ENCODE measurements at places on chromosomes 2 and 18. TPM values are rescaled to one million over a fixed set of nuclear protein-coding genes. Genes with fewer than 3 reads are reported as not detected.

The ATP6V1C2 gene
- 10.6 TPM for polyA plus RNA-seq

The SPATA3 gene
- polyA plus RNA-seq: not detected

The NR4A2 gene
- polyA plus RNA-seq: 4.4 TPM

The SPDYA gene
- polyA plus RNA-seq: 0.21 TPM

The GAD1 gene
- 4.2 TPM for polyA plus RNA-seq

DNA sequence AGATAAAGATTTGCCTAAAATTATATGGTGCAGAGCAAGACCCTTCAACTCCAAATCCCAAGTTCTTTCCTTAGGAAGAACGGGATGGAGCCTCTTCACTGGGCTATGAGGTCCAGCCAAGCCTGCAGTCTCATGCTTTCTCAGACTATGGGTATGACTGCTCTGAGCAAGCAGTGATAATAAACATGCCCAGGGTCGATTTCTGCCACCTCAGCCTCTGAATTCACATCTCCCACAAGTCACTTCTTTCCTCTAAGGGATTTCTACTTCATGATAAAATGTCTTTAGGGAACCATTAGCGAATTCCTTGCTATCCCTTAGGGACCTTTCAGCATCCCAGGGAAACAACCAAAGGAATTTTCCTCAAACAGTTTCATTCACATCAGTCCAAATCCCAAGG lies 94.8 kb downstream of the GFPT1 start:
- no peak for DNase-seq

- DNase-seq: no peak
These were observed 64.8 kb downstream of the TNFRSF11A start for GRCh38 chr18:62389761-62390481.

DNA sequence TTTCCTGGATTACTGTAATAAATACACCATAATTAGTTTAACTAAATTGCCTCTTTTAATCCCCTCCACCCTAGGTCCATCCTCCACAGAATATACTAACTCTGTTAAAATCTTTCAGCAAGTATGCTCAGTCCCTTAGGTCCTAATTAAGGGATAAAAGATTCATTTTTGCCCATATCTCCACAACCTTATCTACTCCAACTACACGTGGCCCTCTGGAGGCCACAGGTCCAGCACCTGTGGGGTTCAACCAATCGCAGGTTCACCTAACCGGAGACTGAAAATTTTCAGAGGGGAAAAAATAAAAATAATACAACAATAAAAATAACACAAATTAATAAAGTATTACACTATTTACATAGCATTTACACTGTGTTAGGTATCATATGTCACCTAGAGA lies 86.4 kb downstream of the MAP4K3 start:
- no peak for DNase-seq

DNA sequence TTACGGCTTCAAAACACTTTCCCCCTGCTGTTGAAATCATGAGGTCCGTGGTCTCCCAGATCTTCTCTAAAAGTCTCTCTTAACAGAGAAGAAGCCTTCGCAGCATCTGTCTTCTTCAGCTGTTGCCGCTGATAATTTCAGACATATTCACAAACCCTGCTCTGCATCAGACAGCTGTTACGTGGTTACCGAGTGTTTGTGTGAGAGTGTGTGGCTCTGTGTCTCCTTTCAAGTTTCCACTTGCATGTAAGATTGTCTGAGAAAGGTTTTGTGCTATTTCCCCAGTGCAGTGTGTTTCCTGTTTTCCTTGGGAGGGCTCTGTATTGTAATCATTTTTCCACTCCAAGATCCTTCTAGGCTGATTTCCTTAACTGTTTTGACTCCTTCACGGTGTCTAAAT lies 32.8 kb downstream of the MAIP1 start:
- DNase-seq: peak; percentile 33

GRCh38 chr2:119349289-119349688 lies 17.3 kb downstream of the C2orf76 start:
- DNase-seq: no peak

GRCh38 chr2:190530248-190530900 lies 4.1 kb downstream of the NEMP2 start:
- DNase-seq: no peak

GRCh38 chr2:212156088-212156487 lies 382.5 kb downstream of the ERBB4 start:
- DNase-seq: no peak

GRCh38 chr2:119943058-119943457 lies 69.8 kb upstream of the EPB41L5 start:
- DNase-seq: no peak

DNA sequence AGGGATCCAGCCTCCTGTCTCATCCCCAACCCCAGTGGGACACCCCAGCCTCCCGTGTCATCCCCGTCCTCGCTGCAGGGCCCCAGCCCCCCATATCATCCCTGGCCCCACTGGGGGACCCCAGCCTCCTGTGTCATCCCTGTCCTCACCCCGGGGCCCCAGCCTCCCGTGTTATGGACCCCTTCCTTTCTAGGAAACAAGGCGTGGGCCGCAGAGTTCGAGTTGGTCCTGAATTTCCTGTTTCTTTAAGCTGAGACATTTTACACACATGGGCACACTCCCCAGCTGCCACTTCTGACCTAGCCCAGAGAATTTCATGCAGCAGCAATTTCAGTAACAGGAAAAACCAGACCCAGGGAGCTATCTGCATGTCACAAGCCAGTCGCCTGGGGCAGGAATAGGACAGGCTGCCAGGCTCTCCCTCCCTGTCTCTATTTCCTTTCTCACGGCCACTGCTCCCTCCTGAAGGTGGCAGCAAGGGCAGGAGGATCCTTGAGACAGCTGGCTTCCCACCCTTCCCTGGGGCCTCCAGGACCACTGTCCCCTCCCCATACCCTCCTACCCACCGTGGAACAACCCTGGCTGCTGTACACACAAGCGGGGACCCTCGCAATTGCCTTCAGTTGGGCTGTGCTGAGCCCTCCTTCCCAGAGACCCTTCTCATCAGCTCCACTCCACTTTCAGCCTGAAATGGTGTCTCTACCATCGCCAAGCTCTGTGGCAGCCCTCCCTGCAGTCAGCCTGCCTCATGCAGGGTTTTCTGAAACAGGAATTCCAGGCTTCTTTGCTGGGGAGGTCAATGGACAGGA lies 141.9 kb upstream of the ID2 start:
- DNase-seq: no peak

- DNase-seq: no peak
These were observed 53.6 kb downstream of the HS6ST1 start for GRCh38 chr2:128264881-128265607.

DNA sequence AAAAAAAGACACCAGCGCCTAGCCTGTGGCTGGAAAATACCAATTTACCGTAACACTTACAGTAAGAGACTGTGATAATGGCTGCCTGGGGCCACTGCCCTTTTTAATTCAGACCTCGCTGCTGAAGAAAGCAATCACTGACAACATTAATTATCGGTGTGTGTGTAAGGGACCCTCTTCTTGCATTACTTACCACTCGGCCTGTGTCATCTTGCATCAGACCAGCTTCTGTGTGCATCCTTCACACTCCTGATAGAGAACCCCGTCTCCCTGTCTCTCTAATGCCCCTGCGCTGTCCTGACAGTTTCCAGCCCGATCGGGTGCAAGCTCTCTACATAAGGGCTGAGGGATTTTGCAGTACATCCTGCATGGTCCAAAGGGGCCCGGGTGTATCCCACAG lies 124.4 kb downstream of the ZNF516 start:
- DNase-seq: no peak

DNA sequence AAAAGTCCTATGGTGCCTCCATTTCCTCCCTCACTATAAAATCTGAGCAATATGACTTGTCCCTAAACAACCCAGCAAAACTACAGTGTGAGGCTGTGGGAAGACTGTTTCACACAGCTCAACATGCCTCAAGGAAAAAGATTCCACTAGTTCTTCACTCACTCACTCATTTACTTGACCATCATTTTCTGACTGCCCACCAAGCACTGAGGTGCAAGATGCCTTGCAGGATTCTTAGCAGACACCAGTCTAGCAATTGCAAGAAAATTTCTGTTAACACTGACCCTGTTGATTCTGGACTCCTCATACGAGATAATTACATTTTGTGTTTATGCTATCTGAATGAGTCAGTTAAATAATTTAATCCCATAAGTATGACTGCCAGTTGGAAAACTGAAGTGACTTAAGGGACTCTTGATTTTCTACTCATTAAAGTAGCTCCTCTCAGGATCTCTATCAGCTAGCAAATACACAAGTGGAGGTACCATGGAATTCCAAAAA lies 51.9 kb upstream of the PCBP1 start:
- no peak for DNase-seq

DNA sequence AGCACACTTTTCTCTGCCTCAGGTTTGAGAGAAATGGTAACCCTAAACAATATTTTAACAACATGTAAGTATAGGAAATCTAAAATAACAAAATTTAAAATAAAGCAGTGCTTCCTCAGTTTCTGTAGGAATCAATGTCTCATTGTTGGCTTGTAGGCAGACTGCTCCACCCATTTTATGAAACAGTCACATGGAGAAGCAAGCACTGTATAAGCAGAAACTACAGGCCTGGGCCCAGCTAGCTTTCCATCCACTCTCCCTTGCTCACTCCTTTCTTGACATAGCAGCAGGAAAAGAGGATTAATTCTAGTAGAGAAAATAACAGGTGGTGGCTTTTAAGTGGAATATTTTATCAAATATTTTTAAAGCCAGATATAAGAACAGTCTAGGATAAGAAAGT lies 97.2 kb downstream of the PLEKHM3 start:
- no peak for DNase-seq

DNA sequence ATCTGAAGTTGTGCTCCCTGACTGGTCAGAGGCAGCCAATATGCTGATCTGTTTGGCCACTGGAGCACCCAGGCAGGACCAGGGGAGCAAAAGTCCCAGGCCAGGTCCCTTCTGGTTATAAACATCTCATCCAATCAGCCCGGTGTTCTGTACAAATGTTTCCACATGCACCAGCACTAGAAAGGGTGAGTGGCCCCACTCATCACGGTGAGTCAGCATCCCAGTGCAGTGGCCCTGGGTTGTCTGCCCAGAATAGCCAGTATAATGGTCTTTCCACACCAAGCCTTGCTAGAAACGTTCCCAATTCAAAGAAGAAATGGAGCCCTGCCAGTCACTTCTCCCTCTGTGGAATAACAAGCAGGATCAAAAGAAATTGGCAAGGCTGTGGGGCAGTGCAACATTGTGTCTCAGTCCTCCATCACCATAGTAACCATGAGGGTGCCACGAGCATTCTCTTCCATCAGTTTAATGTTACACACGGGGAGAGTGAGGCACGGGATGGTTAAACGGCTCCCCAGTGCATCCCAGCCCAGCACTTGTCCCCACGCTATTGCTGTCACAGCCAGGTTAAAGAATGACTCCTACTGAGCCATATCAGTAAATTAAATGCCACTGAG lies 174.9 kb downstream of the SEPTIN10 start:
- no peak for DNase-seq

GRCh38 chr18:25289001-25289631 lies 62.9 kb downstream of the ZNF521 start:
- DNase-seq: no peak

GRCh38 chr18:36735130-36735529 lies 93.7 kb downstream of the TPGS2 start:
- no peak for DNase-seq

DNA sequence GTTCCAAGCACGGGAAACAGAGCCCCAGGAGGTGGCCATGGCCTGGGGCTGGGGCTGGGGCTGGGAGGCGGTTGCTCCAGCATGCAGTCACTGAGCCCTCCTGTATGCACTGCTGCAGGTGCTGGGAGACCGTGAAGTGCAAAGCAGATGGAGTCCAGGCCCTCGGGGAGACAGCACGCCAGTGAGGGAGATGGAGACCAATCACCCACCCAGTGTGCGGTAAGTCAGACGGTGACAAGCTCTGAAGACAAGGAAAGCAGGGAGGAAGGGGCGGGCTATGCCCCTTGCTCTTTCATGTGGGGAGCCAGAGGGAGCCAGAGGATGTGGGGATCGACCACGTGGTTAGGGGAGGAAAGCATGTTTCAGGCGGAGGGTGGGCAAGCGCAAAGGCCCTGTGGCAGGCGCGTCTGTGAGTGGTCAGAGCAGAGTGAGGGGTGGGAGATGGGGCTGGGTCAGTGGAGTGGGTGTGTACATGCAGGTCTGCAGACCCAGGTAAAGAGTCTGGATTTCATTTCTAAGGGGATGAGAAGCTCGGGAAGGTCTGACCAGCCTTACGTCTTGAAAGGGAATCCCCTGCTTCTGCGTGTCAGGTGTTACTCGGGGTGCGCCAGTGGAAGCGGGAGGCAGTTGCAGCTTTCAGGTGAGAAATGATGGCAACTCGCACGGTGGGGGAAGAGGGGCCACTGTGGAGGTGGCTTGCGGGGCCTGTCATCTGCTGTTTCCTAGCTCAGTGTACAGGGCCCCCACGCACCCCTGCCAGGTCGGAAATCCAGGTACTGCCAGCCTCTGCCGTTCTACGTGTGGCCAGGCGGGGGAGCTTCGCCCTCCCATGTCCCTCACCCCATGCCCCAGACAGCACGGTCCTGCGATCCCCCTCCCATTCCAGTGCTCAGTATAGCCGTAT lies 19.4 kb downstream of the RRM2 start:
- DNase-seq: no peak

DNA sequence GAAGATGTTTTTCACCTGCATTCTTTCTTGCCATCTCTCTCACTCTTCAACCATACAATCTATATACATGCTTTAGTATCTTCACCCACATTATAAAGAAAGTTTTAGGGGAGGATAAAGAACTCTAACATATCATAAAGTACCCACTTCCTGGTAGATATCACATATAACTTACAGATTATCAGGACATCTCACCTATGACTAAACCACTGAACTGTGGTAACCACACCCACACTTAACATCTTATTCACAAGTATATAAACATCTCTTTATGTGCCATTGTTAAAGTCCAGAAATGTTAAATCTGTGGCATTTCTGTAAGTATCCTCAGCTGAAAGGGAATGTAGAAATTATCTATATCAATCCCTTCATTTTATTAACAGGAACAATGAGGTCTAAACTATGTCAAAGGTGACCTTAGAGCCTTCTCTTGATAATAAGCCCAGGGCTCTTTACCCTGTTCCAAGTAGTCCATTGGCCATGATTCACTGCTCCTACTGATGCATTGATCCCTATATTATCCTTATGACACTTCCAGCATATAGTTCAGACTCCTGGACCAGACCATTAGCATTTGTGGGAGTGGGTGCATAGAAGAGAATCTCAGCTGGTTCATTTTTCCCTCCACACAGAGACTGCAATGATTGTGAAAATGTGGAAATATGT lies 182.4 kb downstream of the SUCLG1 start:
- DNase-seq: no peak

- DNase-seq: no peak
These were observed 233.3 kb downstream of the GBX2 start for GRCh38 chr2:235934774-235935484.

DNA sequence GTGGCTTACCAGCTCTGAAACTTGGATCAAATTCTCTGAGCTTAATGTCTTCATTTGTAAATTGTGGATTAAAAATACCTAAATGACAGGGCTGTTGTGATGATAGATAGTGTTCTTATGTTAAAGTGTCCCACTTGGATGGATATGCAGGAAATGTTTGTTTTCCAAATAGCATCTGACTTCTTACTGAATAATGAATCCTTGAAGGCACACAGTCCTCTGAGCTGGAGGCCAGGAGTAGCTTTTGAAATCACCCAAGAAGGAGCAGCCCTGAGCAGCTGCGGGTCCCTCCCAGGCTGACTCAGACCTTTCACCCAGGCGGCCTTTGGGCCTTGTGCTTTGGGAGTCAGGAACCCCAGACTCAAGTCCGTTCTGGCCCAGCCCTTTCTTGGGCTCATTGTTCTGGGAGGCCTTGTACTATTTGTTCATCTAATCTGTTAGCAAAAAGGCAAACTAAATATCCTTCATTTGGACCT lies 173.0 kb upstream of the GATA6 start:
- DNase-seq: no peak

GRCh38 chr2:224442071-224442967 lies 40.4 kb upstream of the FAM124B start:
- DNase-seq: no peak

- no peak for DNase-seq
These were observed 3.0 kb downstream of the SLC35F6 start for GRCh38 chr2:26767129-26767528.

Measured in thymus (tissue), 14 donors.